Activated naive CD8-positive, alpha-beta T cell treated with anti-CD3 and anti-CD28 coated beads, Interleukin-2, amount 10 ng/mL, durations not matched to agents 7 days and 5 days (primary cell): ENCODE measurements at places on chromosomes 3 and 15. TPM values are rescaled to one million over a fixed set of nuclear protein-coding genes. Genes with fewer than 3 reads are reported as not detected.

CPNE4 gene
- total RNA-seq = not detected

EFCC1 gene
- 0.23 TPM for total RNA-seq

KLF15 gene
- total RNA-seq = 0.22 TPM

WDR49 gene
- total RNA-seq = 0.33 TPM

ABHD5 gene
- total RNA-seq = 9.2 TPM

GJD2 gene
- not detected for total RNA-seq

SHC4 gene
- 0.47 TPM for total RNA-seq

MITF gene
- 1.6 TPM for total RNA-seq

- no peak overlapping the region for H3K4me3 ChIP-seq
- DNase-seq = no peak
- peaks cover 8% of the 10 kb centered on the region for H3K4me1 ChIP-seq
- H3K36me3 ChIP-seq = no peaks in the 10 kb centered on the region
These were observed 84.3 kb downstream of the EEFSEC start for GRCh38 chr3:128237348-128238183.

- H3K36me3 ChIP-seq = no peaks in the 10 kb centered on the region
- no peak overlapping the region for H3K27ac ChIP-seq
- no peaks in the 10 kb centered on the region for H3K4me1 ChIP-seq
- no peak for DNase-seq
- H3K4me3 ChIP-seq = no peak overlapping the region
These were observed 102.3 kb downstream of the SEC22A start for GRCh38 chr3:123303976-123304560.

- H3K36me3 ChIP-seq = peaks cover 7% of the 10 kb centered on the region
- H3K4me3 ChIP-seq = no peak overlapping the region
- no peaks in the 10 kb centered on the region for H3K27me3 ChIP-seq
- H3K27ac ChIP-seq = no peak overlapping the region
- H3K4me1 ChIP-seq = peaks cover 4% of the 10 kb centered on the region
These were observed 135.3 kb downstream of the PCCB start for GRCh38 chr3:136385457-136385856.

- no peak overlapping the region for H3K27ac ChIP-seq
- H3K36me3 ChIP-seq = no peaks in the 10 kb centered on the region
- no peaks in the 10 kb centered on the region for H3K27me3 ChIP-seq
- no peak overlapping the region for H3K4me3 ChIP-seq
- H3K4me1 ChIP-seq = peaks cover 5% of the 10 kb centered on the region
- no peak for DNase-seq
These were observed 50.6 kb downstream of the IQSEC1 start for GRCh38 chr3:13022348-13023234.

DNA sequence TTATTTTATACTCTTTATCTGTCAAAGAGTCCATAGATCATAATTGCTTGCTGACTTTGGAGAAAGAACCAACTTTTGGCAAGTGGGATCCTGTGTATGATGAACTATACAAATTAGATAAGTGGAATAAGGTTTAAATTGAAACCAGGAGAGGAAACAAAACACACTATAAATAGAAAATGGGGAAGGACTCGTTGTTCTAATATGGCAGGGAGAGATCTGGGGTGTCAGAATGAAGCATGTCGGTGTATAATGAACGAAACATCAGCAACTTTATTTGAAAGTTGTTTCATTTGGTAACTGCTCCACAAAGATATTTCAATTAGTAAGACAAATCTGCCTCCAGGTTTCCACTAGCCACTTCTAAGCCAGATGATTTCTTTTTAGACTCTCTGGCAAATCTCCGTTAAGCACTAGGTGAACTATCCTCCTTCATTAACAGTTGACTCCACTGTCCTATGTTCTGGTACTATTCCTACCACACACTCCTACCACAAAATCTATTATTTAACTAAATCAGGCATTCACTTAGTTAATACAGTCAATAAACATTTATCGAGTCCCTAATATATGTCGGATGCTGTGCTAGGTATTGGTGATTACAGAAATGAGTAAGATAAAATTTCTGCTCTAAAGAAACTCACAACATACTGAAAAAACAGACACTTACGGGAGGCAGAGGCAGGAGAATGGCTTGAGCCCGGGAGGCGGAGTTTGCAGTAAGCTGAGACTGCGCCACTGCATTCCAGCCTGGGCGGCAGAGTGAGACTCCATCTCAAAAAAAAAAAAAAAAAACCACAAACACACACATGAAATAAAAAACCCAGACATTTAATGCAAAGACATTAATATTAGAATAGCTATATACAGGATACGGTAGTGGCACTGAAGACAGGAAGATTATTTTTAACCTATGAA, 20.1 kb downstream of the SLC15A2 start:
- no peak overlapping the region for H3K4me3 ChIP-seq
- H3K27me3 ChIP-seq = no peaks in the 10 kb centered on the region
- H3K4me1 ChIP-seq = no peaks in the 10 kb centered on the region
- peaks cover 26% of the 10 kb centered on the region for H3K36me3 ChIP-seq
- DNase-seq = no peak

DNA sequence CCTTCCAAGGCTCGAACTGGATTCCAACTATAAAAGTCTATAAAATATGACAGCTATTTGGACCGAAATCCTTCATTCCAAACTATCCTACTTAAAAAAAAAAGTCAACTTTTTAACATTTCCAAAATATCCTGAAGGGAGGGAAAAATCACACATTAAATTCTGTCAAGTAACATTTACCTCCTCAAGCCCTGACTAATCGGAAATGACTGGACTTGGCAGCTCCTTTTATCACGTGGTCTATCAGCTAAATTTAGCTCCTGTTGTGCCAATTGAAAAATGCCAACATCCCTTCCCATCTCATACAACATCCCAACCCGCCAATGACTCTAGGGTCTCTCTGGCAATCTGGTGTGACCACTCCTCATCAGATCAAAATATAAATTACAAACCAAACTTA, 297.9 kb downstream of the FHIT start:
- no peaks in the 10 kb centered on the region for H3K36me3 ChIP-seq
- no peaks in the 10 kb centered on the region for H3K27me3 ChIP-seq
- H3K4me3 ChIP-seq = no peak overlapping the region
- H3K4me1 ChIP-seq = no peaks in the 10 kb centered on the region

GRCh38 chr3:100720426-100720825, 11.1 kb downstream of the TFG start:
- H3K4me3 ChIP-seq = no peak overlapping the region
- no peak overlapping the region for H3K27ac ChIP-seq
- H3K4me1 ChIP-seq = peaks cover 18% of the 10 kb centered on the region

GRCh38 chr15:61376961-61377360, 147.9 kb upstream of the RORA start:
- H3K4me3 ChIP-seq = no peak overlapping the region
- no peaks in the 10 kb centered on the region for H3K4me1 ChIP-seq
- no peaks in the 10 kb centered on the region for H3K36me3 ChIP-seq
- DNase-seq = no peak
- no peak overlapping the region for H3K27ac ChIP-seq

GRCh38 chr3:41418961-41419691, 219.8 kb downstream of the CTNNB1 start:
- no peaks in the 10 kb centered on the region for H3K36me3 ChIP-seq
- H3K27me3 ChIP-seq = no peaks in the 10 kb centered on the region
- peak; percentile 29 for DNase-seq
- peak overlapping the region; percentile 11 for H3K27ac ChIP-seq
- H3K4me3 ChIP-seq = no peak overlapping the region

- H3K4me1 ChIP-seq = peaks cover 26% of the 10 kb centered on the region
- H3K4me3 ChIP-seq = no peak overlapping the region
- H3K27ac ChIP-seq = no peak overlapping the region
- DNase-seq = no peak
- peaks cover 23% of the 10 kb centered on the region for H3K27me3 ChIP-seq
These were observed 170.0 kb downstream of the TMEM108 start for GRCh38 chr3:133208184-133208583.

GRCh38 chr15:69643476-69643875, 190.9 kb downstream of the RPLP1 start:
- peaks cover 20% of the 10 kb centered on the region for H3K27me3 ChIP-seq
- H3K36me3 ChIP-seq = peaks cover 5% of the 10 kb centered on the region
- no peaks in the 10 kb centered on the region for H3K4me1 ChIP-seq

- H3K27me3 ChIP-seq = no peaks in the 10 kb centered on the region
- H3K36me3 ChIP-seq = peaks cover 59% of the 10 kb centered on the region
- no peak overlapping the region for H3K27ac ChIP-seq
- no peak overlapping the region for H3K4me3 ChIP-seq
These were observed 128.3 kb downstream of the PLCL2 start for GRCh38 chr3:17013050-17013449.

- DNase-seq = no peak
- H3K27ac ChIP-seq = no peak overlapping the region
- no peaks in the 10 kb centered on the region for H3K4me1 ChIP-seq
- peaks cover 14% of the 10 kb centered on the region for H3K27me3 ChIP-seq
These were observed 391.9 kb upstream of the THBS1 start for GRCh38 chr15:39188930-39189329.

DNA sequence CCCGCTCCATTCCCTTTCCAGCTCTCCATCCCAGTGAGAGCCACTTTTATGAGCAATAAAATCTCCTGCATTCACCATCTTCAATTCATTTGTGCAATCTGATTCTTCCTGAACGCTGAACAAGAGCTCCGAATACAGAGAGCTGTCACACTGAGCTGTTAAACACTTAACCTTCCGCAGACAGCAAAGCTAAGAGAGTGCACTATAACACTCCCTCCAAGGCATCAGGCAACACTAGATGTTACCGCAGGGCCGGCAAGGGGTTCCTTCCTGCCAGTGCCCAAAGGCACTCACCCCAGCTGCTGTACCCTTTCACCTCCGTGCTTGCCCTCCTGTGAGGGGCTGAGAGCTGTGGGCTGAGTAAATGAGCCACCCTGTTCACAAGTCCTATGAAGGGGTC, 85.6 kb downstream of the BCHE start:
- DNase-seq = no peak
- no peaks in the 10 kb centered on the region for H3K36me3 ChIP-seq
- H3K27me3 ChIP-seq = no peaks in the 10 kb centered on the region

- H3K27me3 ChIP-seq = no peaks in the 10 kb centered on the region
- peak; percentile 25 for DNase-seq
- no peak overlapping the region for H3K4me3 ChIP-seq
- no peaks in the 10 kb centered on the region for H3K36me3 ChIP-seq
- no peak overlapping the region for H3K27ac ChIP-seq
These were observed 176.6 kb downstream of the XXYLT1 start for GRCh38 chr3:195094191-195094921.

GRCh38 chr3:171125010-171125409, 98.5 kb upstream of the SLC2A2 start:
- H3K36me3 ChIP-seq = peaks cover 38% of the 10 kb centered on the region
- no peak overlapping the region for H3K4me3 ChIP-seq
- DNase-seq = no peak
- no peaks in the 10 kb centered on the region for H3K27me3 ChIP-seq
- H3K27ac ChIP-seq = no peak overlapping the region
- no peaks in the 10 kb centered on the region for H3K4me1 ChIP-seq

DNA sequence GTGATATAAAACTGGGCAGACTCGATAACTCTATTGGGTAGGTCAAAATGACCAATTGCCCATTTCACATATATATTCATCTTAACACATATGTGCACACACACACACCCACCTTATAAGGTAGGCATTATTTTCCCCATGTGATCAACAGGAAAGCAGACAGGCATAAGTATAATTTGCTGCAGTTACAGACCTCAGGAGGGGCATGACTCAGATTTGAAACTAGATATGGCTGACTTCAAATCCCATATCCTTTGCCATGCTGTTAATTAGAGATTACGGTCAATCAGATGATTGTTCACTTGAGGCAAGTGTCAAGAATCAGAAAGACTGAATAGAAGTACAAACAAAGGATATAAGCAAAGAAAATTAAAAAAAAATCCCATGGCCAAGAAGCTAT, 910.6 kb downstream of the NTRK3 start:
- H3K27ac ChIP-seq = no peak overlapping the region
- H3K27me3 ChIP-seq = no peaks in the 10 kb centered on the region
- no peak for DNase-seq
- H3K4me3 ChIP-seq = no peak overlapping the region
- no peaks in the 10 kb centered on the region for H3K36me3 ChIP-seq

DNA sequence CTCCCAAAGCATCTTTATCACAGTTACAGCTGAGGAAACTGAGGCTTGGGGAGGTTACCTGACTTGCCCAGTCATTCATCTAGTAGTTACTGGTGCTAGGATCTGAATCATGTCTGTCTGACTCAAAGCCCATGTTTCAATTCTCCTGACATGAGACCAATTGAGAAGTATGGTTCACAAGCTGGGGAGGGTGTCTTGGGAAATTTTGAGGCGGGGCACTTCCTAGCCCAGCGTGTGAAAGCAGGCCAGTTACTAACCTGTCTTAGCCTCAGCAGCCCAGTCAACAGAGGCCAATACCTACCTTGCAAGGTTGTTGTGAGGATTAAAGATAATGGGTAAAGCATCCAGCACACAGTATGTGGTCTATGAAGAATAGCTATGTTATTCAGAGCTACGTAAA, 37.0 kb downstream of the CLDN18 start:
- H3K4me3 ChIP-seq = no peak overlapping the region
- no peaks in the 10 kb centered on the region for H3K4me1 ChIP-seq
- H3K27ac ChIP-seq = no peak overlapping the region
- DNase-seq = no peak
- H3K27me3 ChIP-seq = peaks cover 9% of the 10 kb centered on the region
- H3K36me3 ChIP-seq = no peaks in the 10 kb centered on the region

DNA sequence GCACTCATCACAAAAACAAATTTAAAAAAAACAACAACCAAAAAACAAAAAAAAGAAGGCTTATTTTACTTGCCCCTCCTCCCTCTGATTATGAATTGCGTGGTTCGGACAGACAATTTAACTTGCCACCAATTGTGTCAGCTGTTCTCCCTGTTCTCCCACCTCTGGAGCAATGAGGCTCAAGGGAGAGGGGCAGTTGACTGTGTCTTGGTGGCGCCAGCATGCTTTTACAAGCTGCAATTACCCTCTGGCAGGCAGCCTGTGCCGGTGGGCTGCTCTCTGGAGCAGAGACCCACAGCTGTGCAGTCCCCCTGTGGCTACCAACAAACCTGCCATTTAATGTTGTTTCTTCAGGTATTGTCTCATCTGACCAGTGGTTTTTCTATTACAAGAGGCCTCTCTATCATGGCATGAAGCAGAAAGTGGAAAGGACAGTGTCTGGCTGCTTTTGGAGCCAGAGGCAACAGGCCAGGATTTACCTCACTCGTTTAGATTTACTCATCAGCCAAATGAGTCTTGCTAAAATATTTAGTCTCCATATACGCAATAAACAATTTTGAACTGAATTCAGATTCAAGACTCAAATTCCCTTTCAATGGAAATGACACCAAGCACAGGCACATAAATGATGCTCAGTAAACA, 192.0 kb upstream of the TPRG1 start:
- H3K27ac ChIP-seq = no peak overlapping the region
- peaks cover 5% of the 10 kb centered on the region for H3K27me3 ChIP-seq
- H3K4me3 ChIP-seq = no peak overlapping the region
- peaks cover 9% of the 10 kb centered on the region for H3K4me1 ChIP-seq

- H3K27me3 ChIP-seq = no peaks in the 10 kb centered on the region
- H3K4me3 ChIP-seq = no peak overlapping the region
- H3K4me1 ChIP-seq = peaks cover 11% of the 10 kb centered on the region
- H3K27ac ChIP-seq = no peak overlapping the region
- no peak for DNase-seq
These were observed 41.0 kb downstream of the BCL2L10 start for GRCh38 chr15:52071570-52071969.
